ENCODE measurements at places on chromosomes 4 and X. TPM values are rescaled to one million over a fixed set of nuclear protein-coding genes. Genes with fewer than 3 reads are reported as not detected.

- DNase-seq, result peak; percentile 17
Measured at GRCh38 chrX:52217494-52218160, 32.9 kb downstream of the MAGED4 start.

The G3BP2 gene
- 49.0 TPM for total RNA-seq

The ARX gene
- not detected for total RNA-seq

The EGF gene
- 1.1 TPM for total RNA-seq

The GPRASP1 gene
- total RNA-seq, result 3.5 TPM

GRCh38 chr4:1981251-1982058 lies 27.3 kb downstream of the NELFA start:
- DNase-seq, result peak; percentile 26

GRCh38 chr4:55395218-55395528 lies 584 bp upstream of the TMEM165 start:
- DNase-seq, result no peak

- no peak for DNase-seq
Measured at GRCh38 chrX:96861661-96862060, 22.0 kb upstream of the RPA4 start.

DNA sequence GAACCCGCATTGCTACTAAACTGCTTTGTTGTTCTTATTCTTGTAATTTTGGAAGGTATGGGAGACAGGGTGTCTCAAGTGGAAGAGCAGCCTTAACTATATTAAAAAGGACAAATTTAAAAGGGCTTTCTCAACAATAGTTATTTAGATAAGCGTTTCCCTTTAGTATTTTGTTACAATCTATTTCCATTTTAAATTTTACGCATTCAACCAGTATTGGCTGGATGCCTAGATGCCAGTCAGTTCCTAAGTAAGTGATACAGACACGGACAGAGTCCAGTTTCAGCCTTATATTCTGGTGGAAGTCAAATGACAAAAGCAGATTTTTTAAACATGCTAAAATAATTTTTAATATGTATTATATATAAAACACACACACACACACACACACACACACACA lies 28.3 kb downstream of the FAT1 start:
- no peak for DNase-seq

DNA sequence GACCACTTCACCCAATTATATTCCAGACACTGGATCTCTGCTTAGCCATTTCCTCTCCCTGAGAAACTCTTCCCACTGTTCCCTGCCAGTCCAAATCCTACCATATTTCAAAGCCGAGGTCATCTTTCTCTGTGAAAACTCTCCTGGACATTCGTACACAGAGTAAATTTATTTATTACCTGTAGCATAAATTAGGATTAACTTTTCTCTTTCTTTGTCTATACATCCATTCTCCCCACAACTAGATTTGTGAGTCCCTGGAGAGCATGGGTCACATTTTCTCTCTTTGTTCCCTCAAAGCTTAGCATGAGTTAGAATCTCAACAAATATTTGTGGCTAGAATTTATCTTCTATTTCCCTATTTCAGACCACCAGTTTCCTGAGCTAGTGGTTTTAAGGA lies 27.8 kb upstream of the SMIM10 start:
- DNase-seq, result no peak

- DNase-seq, result no peak
Measured at GRCh38 chr4:182968917-182969650, 51.9 kb upstream of the DCTD start.

GRCh38 chrX:16916561-16916960 lies 29.9 kb upstream of the REPS2 start:
- DNase-seq, result no peak

DNA sequence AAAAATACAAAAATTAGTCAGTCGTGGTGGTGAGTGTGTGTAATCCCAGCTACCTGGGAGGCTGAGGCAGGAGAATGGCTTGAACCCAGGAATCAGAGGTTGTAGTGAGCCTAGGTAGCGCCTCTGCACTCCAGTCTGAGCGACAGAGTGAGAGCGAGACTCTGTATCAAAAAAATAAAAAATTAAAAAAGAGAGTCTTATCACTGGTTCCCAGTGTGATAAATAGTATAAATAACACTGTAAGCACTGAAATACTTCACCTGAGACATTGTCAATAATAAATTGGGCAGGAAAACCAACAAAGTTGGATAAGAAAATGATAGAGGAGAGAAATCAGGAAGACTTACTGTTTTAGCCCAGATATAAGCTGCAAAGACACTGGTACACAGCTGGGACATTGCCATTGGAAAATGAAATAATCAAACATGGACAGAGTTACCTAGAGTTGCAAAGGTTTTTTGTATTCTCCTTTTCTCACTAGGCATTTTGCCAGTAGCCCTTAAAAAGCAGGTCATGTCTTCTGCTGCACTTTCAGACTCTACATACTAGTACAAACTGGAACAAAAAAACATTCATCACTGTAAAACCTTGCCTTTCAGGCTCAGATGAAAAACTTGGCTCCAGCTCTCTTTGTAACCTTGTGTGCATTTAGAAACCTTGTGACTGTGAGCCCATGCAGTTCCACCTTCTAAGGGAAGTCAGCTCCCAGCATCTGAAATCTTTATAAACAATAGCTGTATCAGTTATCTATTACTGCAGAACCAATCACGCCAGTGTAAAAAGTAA lies 55.0 kb upstream of the PPP1R2C start:
- no peak for DNase-seq

DNA sequence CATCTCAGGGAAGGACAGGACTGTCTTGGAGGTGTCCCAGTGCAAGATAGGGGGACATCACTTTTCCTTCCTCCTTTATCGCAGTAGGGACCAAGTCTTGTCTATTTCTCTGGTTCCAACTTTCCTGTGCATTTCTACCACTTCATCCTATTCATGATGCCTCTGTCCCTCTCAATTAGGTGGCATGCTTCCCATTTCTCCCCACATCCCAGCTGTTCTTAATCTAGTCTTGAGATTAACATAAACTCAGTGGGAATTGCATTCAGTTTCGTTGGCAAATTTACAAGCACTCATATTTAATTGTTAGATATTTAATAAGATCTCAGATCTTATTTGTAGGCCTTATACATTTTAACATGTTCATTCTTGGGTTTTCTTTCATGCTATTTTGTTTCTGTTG lies 15.7 kb upstream of the ODAM start:
- no peak for DNase-seq

DNA sequence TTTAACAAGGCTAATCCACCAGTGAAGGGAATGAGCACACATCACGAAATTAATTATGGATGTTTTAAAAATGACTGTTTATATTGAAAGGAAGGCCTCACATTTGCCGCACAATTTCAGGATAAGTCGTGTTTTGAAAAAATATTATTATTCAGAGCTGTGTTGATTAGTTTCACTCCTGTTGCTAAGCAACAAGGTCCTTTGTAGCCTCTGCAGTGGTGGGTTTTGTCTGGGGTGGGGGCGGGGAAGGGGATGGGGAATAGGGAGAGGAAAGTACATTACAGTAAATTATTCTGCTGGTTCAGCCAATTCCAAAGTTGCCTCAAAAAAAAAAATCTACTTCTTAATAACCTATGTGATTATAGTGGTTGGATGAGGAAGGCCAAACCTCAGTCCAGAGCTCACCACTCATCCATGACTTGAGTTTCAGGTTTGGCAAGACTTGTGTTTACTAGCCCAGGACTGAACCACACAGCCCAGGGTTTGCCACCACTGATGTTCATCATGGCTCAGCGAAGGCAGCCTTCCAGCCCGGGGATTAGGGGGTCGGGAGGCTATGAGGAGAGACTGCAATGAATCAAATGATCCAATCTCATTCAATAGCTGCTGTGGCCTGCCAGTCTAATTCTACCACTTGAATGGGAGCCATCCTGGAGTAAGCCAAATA lies 162.5 kb upstream of the ATP6AP2 start:
- no peak for DNase-seq

The OTC gene
- total RNA-seq, result not detected

DNA sequence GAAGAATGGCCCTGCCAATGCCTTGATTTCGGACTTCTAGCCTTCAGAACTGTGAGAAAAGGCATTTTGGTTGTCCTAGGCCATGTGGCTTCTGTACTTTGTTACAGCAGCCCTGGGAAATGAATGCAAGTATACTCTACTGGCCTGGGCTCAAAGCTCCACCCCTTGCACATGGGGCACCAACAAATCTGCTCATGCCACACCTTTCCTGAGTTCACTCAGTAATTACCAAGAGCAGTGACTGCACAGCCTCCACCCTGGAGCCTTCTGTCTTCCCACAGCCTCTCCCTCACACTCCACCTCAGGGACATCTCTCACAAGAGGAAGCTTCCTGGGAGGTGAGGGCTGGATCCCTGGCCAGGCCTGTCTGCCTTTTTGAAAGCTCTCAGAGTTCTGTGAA lies 29.1 kb upstream of the GAB1 start:
- DNase-seq, result no peak

DNA sequence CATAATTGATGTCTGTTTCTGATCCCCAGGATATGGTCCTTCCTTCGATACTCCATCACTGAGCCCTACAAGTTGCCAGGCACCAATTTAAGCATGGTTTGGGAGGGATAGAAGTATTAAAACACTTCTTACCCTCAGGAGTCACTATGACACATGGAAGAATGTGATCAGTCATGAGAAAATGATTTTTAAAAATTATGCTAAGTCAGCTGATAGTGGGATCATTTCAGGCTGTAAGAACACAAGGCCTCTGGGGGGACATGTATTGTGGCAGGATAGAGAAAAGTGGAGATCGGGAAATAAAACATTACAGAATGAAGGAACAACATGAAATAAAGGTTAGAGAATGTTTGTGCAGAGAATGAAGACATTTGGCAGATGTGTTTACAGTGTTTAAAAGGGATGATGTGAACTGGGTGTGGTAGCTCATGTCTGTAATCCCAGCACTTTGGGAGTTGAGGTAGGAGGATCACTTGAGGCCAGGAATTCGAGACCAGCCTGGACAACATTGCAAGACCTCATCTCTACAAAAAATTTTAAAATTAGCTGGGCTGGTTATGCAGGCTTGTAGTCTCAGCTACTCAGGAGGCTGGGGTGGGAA lies 64.0 kb downstream of the ELOVL6 start:
- no peak for DNase-seq

The RHOH gene
- 96.4 TPM for total RNA-seq

GRCh38 chrX:94560930-94561329 lies 886.9 kb downstream of the FAM133A start:
- no peak for DNase-seq

The NLGN3 gene
- total RNA-seq, result 1.3 TPM

Data from hematopoietic multipotent progenitor cell (in vitro differentiated cells).